ENCODE measurements at places on chromosomes 4 and X.

DNA sequence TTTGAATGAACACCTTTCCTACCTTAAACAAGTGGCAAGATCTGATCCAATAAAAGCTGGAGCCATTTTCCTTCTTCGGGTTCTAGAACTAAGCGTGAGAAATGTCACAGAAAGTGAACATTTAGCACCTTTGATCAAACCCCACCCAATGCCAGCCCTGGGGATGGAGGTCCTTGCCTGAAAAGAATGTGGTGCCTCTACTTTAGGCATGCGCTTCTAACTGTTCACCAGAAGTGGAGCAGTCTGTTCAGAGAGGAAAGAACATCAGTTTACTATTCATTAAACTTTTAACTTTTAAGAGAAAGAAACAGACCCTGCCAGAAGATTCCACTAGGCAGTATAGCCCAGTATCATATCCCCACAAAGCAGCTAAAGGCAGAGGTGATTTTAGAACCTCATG is 75.9 kb downstream of the INTS12 start:
- DNase-seq = no peak

DNA sequence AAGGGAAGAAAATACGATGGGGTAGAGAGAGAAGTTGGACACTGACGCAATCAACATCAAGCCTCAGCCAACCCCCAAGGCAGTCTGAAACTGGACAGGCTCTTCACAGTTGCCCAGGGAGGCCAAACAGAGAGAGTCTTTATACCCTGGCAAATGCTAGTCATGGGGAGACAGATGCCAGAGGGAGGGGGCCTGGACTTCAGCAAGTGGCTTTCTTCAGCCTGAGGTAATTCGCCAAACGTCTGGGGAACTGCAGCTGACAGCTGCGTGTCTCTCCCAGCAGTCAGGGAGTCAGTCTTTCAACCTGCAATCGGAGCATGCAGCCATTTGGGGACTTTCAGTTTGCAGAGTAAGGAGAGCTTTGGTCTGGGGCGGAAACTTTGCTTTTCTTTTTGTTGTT is 521.6 kb downstream of the TRIML1 start:
- no peak for DNase-seq

DNA sequence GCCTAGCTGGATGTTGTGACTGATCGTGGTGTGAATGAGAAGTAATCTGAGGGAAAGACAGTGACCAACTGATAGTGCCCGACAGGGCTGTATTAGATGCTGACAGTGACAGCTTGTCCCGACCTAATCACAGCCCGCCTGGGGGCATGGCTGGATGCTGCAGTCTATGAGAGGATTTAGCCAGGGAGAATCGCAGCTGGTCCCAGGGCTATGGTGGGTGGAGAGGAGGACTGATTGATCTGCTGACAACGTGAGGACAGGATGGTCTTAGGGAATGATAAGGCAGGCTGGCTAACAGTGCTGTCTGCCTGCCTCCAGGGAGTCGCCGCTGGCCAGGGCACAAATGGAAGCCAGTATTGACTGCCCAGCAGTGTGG is 621 bp upstream of the SUV39H1 start:
- DNase-seq = no peak

- DNase-seq = no peak
Observed at GRCh38 chrX:17376431-17377077, 1.6 kb downstream of the NHS start.

DNA sequence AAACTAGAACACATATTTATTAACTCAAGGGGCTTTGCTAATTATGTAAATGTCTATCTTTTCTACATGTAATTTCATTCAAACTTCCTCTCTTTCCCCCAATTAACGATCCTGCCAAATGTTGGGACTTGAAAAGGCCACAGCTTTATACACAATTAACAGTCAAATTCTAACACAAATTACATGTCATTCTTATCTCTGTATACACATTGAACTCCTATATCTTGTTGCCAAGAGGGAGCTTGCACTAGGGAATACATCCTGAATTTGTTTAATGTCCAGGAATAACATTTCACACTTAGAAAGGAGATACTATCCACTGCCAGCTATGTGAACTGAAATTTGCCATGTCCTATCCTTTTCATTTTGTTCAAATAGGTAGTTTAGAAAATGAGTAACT is 38.9 kb upstream of the MAB21L2 start:
- DNase-seq = no peak

DNA sequence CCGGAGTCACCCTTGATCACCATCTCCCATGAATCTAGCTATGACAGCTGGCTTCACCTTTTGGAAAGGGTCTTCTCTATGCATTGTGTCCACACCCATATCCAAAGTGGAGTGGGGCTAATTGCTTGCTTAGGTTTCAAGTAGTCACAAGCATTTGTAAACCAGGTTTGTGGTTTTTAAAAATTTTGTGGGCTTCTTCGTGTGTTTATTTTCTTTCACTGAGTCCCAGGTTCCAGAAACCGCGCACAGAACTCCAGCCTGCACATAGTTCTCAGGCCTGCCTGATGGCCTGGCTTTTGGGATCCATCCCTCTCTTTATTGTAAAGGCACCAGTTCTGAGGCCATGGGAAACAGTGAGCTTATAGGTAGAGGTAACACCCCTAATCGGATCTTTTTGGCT is 70.2 kb upstream of the TLR3 start:
- DNase-seq = no peak

- no peak for DNase-seq
Observed at GRCh38 chr4:114613560-114613959, 15.0 kb downstream of the UGT8 start.

DNA sequence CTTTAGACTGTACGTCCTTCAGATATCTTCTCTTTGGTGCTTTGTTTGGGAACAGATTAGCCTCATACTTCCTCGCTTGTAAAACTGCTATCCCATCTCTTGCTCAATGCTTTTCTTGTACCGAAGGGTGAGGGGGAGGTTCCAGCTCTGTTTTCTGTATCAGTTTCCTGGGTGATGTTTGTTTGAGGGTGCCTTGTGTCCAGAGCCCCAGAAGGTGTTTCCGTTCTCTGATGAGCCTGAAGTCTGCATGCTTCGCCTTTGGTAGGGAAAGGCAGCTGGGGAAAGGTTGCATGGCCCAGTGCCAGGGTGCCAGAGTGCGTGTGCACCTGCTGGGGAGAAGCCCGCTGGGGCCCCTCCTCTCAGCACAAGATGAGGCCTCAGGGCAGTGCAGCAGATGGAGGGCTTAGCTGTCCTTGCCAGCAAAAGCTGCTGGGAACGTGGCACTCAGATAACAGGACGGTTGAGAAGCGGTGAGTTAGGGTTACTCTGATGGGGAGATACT is 73.7 kb downstream of the TBL1X start:
- no peak for DNase-seq

- DNase-seq = no peak
Observed at GRCh38 chr4:41977709-41978108, 3.8 kb upstream of the DCAF4L1 start.

GRCh38 chrX:24131476-24131875 is 18.1 kb upstream of the ZFX start:
- DNase-seq = no peak

GRCh38 chrX:114508756-114509155 is 75.1 kb upstream of the HTR2C start:
- no peak for DNase-seq

DNA sequence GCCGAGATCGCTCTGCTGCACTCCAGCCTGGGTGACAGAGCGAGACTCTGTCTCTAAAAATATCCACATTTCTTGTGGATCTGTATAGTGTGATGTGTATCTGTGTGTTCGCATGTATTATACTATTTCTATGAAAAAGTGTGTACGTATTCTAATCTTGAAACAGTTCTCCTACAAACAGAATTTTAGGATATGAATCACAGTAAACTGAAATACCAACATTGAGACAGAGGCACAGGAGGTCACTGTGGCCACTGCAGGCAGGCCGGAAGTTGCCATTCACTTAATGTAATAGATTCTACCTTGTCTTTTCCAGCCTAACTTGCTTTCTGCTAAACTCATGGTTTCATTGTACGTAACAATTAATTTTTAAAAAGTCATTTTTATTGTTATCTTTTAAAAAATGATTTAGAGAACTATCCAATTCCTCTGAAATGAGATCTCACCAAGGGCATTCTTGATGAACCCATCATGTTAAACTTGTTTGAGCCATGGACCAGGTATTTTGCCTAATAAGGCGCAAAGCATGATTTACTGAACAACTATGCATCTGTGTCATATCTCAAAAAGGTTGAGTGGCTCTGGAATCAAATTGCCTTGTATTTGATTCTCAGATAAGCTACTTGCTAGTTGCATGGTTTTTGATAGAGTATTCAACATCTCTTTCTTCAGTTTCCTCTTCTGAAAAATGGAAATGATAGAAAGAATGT is 154.9 kb upstream of the GYPA start:
- DNase-seq = no peak

DNA sequence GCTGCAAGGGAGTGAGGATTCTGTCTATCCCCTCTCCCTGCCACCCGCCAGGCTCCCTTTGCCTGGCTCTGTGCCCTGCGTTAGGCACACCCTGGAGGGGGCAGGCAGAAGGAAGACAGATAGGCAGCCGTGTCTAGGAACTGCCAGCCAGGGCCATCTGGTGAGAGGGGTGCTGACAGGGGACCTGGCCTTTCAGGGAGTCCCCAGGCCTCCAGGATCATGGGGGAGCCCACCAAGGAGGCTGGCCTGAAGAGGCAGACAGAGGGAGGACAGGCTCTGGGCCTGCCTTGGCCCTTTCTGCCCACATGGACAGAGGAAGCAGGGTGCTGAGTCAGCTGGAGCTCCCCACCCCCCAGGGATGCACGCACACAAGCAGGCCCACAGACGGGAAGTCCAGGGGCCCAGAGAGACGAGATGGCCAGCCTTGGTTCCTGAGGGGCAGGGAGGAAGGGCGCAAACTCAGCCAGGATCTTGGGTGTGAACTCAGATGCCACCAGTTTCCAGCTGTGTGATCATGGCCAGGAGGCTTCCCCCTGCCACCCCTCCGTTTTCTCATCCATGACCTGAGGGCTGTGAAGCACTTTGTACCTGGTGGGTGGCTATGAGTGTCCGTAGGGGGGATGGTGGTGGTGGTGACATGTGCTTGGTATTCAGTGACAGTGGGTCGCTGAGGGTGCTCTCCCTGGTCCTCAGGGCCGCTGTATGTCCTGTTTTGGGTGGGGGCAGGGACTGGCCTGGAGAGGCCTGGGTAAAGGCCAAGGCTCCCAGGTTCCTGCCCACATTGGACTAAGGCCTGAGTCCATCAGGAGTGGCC is 1.8 kb downstream of the SH3BP2 start:
- DNase-seq = no peak

- no peak for DNase-seq
Observed at GRCh38 chrX:16185725-16186136, 18.4 kb downstream of the MAGEB17 start.

DNA sequence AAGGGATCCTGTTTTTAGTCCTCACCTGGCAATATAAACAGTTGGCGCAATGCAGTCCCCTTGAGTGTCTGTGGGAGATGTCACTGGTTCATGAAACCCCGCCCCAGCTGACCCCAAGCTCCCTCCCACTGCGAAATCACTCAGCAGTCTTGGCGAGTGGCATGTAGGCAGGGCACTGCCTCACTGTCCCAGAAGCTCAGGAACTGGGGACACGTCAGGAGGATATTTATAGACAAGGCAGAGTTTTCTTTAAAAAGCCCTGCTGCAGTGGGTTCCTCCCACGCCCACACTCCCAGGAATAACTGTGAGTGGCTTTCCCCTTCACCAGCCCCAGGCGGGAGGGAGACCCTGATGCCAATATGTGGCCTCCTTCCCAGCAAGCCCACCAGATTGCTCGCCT is 44.3 kb upstream of the PPP2R2C start:
- DNase-seq = no peak

DNA sequence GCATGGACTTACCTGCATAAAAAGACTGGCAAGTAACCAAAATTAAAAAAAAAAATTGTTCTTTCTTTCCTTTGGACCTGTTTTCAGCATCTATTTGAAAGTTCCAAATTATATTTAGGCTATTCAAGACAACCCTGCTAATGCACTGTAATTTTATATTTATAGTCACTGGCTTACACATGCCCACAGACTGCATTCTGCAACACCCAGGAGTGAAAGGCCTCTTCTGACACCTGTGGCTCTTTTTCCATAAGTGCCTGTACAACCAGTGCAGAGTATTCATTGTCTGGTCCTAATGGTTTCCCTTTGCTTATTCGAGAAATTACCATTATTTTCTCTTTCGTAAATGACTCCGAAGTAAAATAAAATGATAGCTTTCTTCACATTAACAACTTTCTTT is 143.3 kb downstream of the RNF150 start:
- DNase-seq = no peak

DNA sequence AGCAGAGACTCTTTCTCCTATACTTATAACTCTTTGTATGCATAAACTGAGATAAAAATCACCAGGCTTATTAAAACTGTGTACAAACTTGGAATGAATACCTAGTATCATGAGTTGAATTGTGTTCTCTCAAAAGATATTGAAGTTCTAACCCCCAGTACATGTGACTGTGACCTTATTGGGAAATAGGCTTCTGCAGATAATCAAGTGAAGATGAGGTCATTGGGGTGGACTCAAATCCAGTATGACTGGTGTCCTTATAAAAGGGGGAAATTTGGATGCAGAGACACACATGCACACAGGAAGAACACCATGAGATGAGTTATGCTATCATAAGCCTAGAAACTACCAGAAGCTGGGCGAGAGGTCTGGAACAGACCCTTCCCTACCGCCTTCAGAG is 26.2 kb downstream of the ZNF827 start:
- no peak for DNase-seq

- DNase-seq = no peak
Observed at GRCh38 chr4:111494471-111494870, 650.8 kb upstream of the FAM241A start.

- no peak for DNase-seq
Observed at GRCh38 chr4:145316897-145317574, 136.6 kb upstream of the OTUD4 start.

DNA sequence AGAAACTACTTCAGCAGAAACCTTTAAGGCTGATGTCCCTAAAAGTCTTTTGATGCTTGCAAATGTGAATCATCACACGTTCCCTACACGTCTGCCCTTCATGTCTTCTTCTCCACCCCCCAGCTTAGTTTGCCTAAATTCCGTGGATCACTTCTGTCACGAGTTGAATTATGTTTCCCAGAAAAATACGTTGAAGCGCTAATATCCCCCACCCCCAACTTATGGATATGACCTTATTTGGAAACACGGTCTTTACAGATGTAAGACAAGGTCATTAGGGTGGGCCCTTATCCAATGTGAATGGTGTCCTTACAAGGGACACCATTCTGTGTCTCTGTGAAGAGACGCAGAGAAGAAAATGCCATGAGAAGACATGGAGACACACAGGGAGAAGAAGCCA is 2.1 kb upstream of the ZNF518B start:
- no peak for DNase-seq

DNA sequence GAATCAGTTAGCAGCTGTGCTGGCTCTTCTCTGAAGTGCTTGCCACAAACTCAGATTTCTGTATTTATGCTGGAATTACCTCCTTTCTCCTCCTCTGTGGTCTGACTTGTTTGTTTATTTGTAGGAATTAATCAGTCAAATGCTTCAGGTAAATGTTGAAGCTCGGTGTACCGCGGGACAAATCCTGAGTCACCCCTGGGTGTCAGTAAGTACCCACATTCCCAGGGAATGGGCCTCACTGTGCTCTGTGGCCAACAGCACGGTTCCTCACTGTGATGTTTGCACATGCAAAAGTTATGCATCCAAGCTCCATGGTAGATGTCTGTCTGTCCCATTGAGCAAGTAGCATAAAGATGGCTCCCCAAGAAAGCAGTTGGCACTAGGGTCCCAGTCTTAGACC is 169.9 kb downstream of the DCLK2 start:
- DNase-seq = no peak

GRCh38 chrX:6225911-6226595 is 2.6 kb downstream of the NLGN4X start:
- DNase-seq = no peak

Data from activated effector memory CD4-positive, alpha-beta T cell treated with Interleukin-2 at 50 U/mL for 16 hours (primary cell).